ENCODE measurements at places on chromosomes 2 and 18.

- no peak for DNase-seq
Measured at GRCh38 chr18:35463827-35464226, 33.9 kb downstream of the INO80C start.

GRCh38 chr2:109703077-109703476 lies 88.9 kb downstream of the SOWAHC start:
- no peak for DNase-seq

DNA sequence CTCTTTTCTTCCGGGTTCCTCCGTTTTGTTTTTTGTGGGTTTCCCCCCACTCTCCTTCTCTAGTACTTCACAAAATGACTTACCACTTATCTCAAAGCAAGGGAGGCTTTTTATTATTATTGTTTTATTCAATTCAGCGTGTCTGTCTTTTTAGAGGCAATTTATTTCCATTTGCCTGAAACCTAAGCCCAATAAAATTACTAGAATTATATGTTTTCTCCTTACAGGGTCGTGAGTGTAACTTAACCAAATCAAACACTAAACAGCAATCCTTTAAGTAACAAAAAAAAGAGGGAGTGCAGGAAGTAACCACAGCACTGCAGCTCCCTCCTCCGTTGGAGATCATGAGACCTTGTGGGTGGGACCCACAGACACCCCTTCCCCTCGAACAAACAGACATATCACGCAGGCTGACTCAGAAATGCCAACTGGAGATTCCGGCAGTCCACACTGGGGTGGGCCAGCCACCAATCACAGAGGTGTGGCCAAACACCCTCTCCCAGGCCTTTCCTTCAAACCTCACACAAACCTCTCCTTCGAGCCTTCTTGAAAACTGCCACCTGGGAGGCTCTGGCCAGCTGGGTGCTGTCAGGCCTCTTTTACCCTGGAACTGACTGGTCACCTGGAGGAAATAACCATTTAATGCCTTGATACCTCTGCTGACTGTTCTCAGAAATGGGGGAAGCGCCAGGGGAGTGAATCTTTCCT lies 207.1 kb upstream of the SMAD2 start:
- no peak for DNase-seq

DNA sequence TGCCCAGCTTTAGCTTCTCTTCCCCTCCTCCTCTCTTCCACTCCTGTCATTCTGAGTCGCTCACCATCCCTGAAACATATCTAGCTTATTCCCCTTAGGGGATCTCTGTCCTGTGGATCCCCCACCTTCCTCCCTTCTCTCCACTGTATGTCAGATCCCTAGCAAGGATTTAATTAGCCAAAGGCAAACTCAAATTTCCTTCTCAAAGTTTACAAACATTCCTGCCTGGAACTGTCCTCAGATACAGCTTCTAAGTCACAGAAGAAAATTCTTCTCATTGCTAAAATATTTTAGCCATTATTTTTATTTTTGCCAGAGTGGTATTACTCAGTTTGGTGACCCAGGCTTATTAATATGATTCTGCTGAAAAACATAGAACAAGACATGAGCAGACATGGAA lies 315.3 kb downstream of the CYP26B1 start:
- DNase-seq: no peak

DNA sequence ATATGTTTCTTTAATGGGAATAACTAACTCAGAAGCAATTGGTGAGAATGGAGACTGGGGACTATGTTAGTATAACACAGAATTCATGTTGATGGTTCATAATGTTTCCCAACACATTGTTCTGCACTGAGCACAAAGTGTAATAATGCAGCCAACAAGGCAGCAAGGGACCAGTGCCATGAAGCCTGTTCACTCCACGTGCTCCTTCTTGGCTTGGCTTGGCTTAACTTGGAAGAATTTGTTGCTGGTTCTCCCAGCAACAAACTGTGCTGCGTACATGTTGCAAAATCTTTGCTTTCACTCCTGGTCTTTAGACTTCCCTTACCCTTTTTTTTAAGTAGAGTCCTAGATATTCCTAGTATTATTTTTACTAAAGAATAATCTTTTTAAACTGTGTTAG lies 129.7 kb downstream of the MAP3K20 start:
- DNase-seq: no peak

Measured in A673 (cell line).